Endothelial cell (in vitro differentiated cells): ENCODE measurements at places on chromosomes 12 and 14. TPM values are rescaled to one million over a fixed set of nuclear protein-coding genes. Genes with fewer than 3 reads are reported as not detected.

GRCh38 chr12:110269622-110270124 is 11.4 kb upstream of the ATP2A2 start:
- no peak for DNase-seq

- peak; percentile 28 for DNase-seq
These were observed 841.1 kb downstream of the NRXN3 start for GRCh38 chr14:79011091-79011919.

DNA sequence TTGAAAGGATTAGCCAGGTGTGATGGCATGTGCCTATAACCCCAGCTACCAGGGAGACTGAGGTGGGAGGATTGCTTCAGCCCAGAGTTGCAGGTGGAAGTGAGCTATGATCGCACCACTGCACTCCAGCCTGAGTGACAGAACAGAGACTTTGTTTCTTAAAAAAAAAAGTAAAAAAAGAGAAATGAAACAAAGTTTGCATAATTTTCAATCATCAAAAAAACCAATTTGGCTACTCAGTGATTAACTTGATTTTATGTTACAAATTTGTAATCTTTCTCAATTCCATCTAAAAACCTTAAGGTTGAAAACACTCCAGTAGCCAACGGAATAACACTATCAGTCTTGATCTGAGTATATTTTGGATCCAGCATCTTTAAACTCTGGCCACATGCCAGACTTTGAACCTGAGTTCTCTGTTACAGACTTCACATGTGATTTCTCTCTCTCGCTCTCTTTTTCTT is 12.6 kb upstream of the DENND5B start:
- DNase-seq, result no peak

DNA sequence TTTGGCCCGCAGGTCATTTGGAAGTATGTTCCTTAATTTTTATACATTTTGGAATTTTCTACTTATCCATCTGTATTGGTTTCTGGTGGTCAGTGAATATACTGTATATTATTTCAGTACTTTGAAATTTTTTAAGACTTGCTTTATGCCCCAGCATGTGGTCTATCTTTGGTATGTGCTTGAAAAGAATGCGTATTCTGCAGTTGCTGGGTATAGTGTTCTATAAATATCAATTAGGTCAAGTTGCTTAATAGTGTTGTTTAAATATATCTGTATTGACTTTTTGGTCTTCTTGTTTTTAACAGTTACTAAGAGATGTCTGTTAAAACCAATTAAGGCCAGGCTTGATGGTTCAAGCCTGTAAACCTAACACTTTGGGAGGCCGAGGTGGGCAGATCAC is 21.7 kb upstream of the SIX1 start:
- no peak for DNase-seq

DNA sequence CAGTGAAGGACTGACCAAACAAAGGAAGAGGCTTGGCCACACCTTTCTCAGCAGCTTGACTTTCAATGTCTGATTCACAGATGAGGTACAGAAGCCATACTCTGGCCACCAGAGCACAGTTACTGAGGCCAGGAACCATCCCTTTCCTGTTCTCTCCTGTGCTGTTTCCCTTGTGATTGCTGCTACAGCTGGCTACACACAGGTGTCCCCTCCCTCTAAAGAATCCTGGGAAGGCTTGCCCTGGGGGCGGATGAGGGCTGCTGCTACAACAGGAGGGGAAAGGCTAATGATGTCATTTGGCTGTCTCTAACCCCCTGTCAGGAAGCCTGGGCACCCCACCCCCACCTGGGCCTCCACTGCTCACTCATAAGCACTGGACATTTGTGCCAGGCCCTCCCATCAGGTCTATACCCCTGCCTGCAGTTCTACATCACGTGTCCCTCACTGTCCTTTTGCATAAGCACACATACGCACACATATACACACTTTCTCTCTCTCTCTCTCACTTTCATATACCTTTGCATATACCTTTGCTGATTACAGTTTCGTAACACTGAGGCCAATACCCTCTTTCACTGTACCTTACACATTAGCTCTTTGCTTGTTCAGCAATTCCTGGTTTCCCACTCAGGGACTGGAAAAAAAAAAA is 41.4 kb downstream of the PRPF40B start:
- DNase-seq, result peak; percentile 52

GLTP gene
- total RNA-seq, result 51.2 TPM
